Smooth muscle cell of bladder (primary cell): ENCODE measurements at places on chromosomes 3 and 15. TPM values are rescaled to one million over a fixed set of nuclear protein-coding genes. Genes with fewer than 3 reads are reported as not detected.

RPL39L gene
- 12.2 and 15.6 TPM in 2 replicates for total RNA-seq

ZBBX gene
- total RNA-seq: under 0.01 TPM in 1 of 2 replicates, not detected in the other

SCAPER gene
- total RNA-seq: 4.6 and 6.1 TPM in 2 replicates

PLA1A gene
- total RNA-seq: 0.83 TPM in 1 of 2 replicates, not detected in the other

RBP2 gene
- not detected in 2 replicates for total RNA-seq

C3orf22 gene
- not detected in 2 replicates for total RNA-seq

MST1R gene
- 0.14 and 0.55 TPM in 2 replicates for total RNA-seq

LRRC31 gene
- not detected in 2 replicates for total RNA-seq

DAG1 gene
- total RNA-seq: 21.5 and 31.4 TPM in 2 replicates

IL12A gene
- 0.43 and 1.6 TPM in 2 replicates for total RNA-seq

GOLGA8T gene
- total RNA-seq: 0.14 TPM in 1 of 2 replicates, not detected in the other

ANKRD34C gene
- total RNA-seq: not detected in 2 replicates

PLA2G4E gene
- total RNA-seq: not detected in 2 replicates

FBXO40 gene
- total RNA-seq: not detected in 2 replicates

ITGA11 gene
- total RNA-seq: 28.6 and 55.0 TPM in 2 replicates

BUB1B gene
- 2.4 and 2.9 TPM in 2 replicates for total RNA-seq

RPP25 gene
- 7.3 and 8.5 TPM in 2 replicates for total RNA-seq

SI gene
- not detected in 2 replicates for total RNA-seq

RAB7A gene
- total RNA-seq: 36.4 and 43.1 TPM in 2 replicates
